Psoas muscle (tissue), 8 donors: ENCODE measurements at places on chromosomes 2 and 18. TPM values are rescaled to one million over a fixed set of nuclear protein-coding genes. Genes with fewer than 3 reads are reported as not detected.

The DLX1 gene
- total RNA-seq = not detected

GRCh38 chr2:46230677-46231425 lies 66.4 kb upstream of the EPAS1 start:
- DNase-seq = no peak

- DNase-seq = no peak
Measured at GRCh38 chr2:161004379-161004778, 155.8 kb upstream of the TANK start.

DNA sequence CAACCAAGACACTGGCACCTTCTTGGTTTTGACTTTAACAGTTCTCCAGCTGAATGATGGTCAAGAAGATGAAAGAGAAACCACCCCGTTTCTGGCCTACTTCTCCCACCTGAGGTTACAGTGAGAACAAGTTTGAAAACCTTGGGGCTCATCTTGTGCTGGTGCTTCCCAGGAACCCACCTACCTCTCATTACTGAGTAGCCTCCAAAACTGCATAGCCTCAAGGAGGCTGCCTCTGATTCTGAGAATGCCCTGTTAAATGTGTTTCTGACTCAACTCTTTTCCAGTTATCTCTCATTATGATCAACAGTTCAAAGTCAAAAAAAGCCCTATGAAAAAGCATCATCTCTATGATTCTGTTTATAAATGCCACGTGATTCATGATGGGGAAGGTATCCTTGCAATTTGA lies 121.9 kb downstream of the CACNB4 start:
- DNase-seq = no peak

DNA sequence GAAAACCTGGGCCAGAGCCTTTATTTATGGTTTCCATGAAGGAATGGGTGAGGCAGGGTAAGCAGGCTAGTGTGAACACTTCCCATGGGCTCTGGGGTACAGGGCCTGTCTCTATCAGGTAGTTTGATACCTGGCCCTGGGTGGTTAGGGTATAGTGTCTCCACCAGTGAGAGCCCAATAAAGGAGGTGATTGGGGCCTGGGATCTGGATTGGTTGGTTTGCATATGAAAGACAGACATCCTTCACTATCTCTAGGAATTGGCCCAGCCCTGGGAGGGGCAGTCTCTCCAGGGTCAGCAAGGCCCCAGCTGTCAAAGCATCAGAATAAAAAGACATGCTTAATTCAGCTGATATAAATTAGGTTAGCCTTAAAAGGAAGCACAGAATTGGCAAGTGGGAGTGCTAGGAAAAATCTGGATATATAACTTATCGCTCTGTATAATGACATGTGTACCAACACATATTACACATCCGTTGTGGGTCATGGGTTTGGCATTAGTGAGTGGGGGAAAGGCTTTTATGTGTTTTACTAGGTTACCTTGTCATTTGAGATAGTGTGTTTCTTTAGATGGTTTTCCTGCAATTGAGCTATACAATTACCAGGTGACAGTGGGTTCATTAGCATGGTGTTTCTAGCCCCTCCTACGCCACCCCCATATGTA lies 18.5 kb upstream of the TMEM178A start:
- no peak for DNase-seq

- no peak for DNase-seq
Measured at GRCh38 chr18:10296491-10296890, 157.9 kb upstream of the APCDD1 start.
